ENCODE measurements at places on chromosomes 5 and 9.

DNA sequence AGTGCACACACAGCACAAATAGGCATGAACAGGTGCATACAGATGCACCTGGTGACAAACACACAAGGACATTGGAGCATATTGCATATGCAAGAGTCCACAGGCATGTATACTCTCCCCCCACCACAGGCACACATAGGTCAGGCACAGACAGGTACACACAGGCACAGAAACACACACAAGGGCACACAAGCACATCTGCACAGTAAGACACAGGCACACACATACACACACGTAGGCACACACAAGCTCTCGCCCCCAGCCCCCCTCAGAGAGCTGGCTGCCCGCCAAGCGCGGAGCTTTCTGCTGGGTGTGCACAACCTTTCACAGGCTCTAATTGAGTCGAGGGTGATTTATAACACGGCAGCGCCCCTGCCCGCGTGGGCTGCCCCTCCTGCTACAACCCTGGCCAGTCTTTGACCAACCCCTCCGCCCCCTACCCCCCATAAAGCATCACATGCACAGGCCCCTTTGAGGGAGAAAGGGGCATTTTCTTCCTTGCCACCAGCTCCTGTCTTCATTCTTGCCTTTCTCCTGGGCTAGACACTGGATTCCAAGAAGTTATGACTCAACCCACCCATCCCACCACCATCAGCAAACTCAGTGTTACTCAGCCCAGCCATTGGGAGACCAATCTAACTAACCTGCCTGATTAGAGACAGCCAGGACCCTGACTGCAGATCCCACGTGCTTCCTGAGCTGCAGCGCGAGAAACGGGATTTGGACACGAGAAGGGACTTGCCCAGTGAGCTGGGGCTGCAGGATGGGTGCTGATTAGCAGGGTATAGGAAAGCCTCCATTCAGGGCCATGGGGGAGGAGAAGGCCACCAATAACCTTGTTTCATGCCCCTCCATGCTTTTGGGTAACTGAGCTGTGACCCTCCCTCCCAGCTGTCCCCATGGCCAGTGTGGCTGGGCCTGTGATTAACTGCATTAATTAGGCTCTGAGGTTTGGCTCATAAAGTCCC is 42.8 kb upstream of the PSD2 start:
- peaks cover 16% of the 10 kb centered on the region for H3K4me1 ChIP-seq
- no peaks in the 10 kb centered on the region for H3K36me3 ChIP-seq
- peak; percentile 95 for DNase-seq
- H3K27ac ChIP-seq: no peak overlapping the region
- H3K4me3 ChIP-seq: no peak overlapping the region
- H3K27me3 ChIP-seq: peaks cover 26% of the 10 kb centered on the region

GRCh38 chr5:139908749-139909148 is 113.1 kb downstream of the PSD2 start:
- no peak for DNase-seq
- H3K4me3 ChIP-seq: no peak overlapping the region
- peaks cover 51% of the 10 kb centered on the region for H3K27me3 ChIP-seq
- no peak overlapping the region for H3K27ac ChIP-seq
- no peaks in the 10 kb centered on the region for H3K4me1 ChIP-seq

DNA sequence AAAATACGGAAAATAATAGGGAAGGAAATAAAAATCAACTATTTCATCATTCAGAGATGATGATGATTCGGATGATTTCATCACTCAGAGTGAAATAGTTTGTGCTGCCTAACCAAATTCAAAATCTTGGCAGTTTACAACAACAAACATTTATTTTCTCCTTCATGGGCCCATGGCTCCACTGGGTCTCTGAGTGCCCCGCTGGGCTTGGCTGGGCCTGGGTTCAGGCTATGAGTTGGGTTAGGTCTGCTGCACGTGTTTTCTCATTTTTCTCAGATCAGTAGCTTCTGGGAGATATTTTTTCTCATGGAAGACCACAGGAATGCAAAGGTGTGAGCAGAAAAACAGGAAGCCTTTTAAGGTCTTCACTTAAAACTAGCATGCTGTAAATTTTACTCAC is 24.0 kb upstream of the F2RL1 start:
- no peaks in the 10 kb centered on the region for H3K27me3 ChIP-seq
- DNase-seq: no peak
- no peaks in the 10 kb centered on the region for H3K36me3 ChIP-seq
- no peak overlapping the region for H3K4me3 ChIP-seq
- peaks cover 20% of the 10 kb centered on the region for H3K4me1 ChIP-seq
- peak overlapping the region; percentile 63 for H3K27ac ChIP-seq

GRCh38 chr5:172971482-172971881 is 12.1 kb upstream of the ATP6V0E1 start:
- H3K4me3 ChIP-seq: no peak overlapping the region
- no peak overlapping the region for H3K27ac ChIP-seq
- H3K36me3 ChIP-seq: peaks cover 25% of the 10 kb centered on the region
- H3K27me3 ChIP-seq: no peaks in the 10 kb centered on the region
- peaks cover 19% of the 10 kb centered on the region for H3K4me1 ChIP-seq

GRCh38 chr5:114325541-114325940 is 36.3 kb upstream of the KCNN2 start:
- no peaks in the 10 kb centered on the region for H3K36me3 ChIP-seq
- DNase-seq: no peak
- H3K27ac ChIP-seq: no peak overlapping the region
- H3K27me3 ChIP-seq: no peaks in the 10 kb centered on the region
- no peak overlapping the region for H3K4me3 ChIP-seq
- H3K4me1 ChIP-seq: no peaks in the 10 kb centered on the region

GRCh38 chr5:126805063-126805462 is 28.1 kb downstream of the LMNB1 start:
- peak overlapping the region; percentile 52 for H3K27ac ChIP-seq
- DNase-seq: peak; percentile 63
- H3K4me3 ChIP-seq: no peak overlapping the region
- peaks cover 24% of the 10 kb centered on the region for H3K4me1 ChIP-seq
- H3K36me3 ChIP-seq: peaks cover 7% of the 10 kb centered on the region

GRCh38 chr9:7946458-7946857 is 146.9 kb upstream of the DMAC1 start:
- no peak for DNase-seq
- H3K4me1 ChIP-seq: no peaks in the 10 kb centered on the region

- H3K27me3 ChIP-seq: no peaks in the 10 kb centered on the region
- no peaks in the 10 kb centered on the region for H3K4me1 ChIP-seq
- DNase-seq: no peak
- no peak overlapping the region for H3K4me3 ChIP-seq
- no peaks in the 10 kb centered on the region for H3K36me3 ChIP-seq
These were observed 20.5 kb upstream of the RALGPS1 start for GRCh38 chr9:126894052-126894603.

- H3K27me3 ChIP-seq: no peaks in the 10 kb centered on the region
- no peaks in the 10 kb centered on the region for H3K36me3 ChIP-seq
These were observed 156.1 kb upstream of the SEMA6A start for GRCh38 chr5:116730706-116731105.

DNA sequence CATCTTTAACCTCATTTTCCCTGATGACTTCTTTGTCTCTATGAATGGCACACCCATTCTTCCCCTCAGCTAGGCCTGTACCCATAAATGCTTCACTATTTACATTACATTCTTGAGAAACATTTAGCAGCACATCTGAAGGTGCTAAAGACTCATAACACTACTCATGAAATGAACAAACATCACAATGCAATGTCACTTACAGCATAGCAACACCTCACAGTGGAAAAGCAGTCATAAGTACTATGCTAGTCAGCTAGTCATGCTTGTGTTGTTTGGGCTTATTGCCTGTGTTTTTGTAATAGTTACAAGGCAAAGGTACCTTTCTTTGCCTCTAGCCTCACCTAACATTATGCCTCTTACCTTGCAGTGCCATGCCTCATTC is 228.9 kb downstream of the KIAA0825 start:
- no peak for DNase-seq
- H3K36me3 ChIP-seq: no peaks in the 10 kb centered on the region
- H3K4me1 ChIP-seq: no peaks in the 10 kb centered on the region
- no peaks in the 10 kb centered on the region for H3K27me3 ChIP-seq
- H3K27ac ChIP-seq: no peak overlapping the region

DNA sequence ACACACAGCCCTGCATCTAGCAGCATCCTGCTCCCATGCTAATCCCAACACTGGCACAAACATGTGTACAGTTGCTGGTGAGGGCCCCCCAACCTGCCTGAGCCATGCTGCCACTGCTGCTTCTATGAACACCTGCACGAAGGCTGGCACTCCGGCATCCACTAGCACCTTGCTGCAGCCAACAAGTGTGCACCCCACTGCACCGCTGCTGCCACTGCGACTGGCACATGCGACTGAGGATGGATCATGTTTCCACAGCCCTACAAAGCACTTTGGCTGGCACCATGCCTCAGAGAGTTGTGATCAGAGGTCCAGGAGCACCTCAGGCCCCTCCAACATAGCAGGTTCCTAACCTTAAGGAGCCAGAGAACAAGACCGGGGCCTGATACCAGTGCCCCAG is 7.8 kb upstream of the PDCD1LG2 start:
- no peak for DNase-seq
- no peak overlapping the region for H3K4me3 ChIP-seq
- H3K27ac ChIP-seq: no peak overlapping the region
- H3K4me1 ChIP-seq: peaks cover 15% of the 10 kb centered on the region
- H3K36me3 ChIP-seq: no peaks in the 10 kb centered on the region

- no peak for DNase-seq
- H3K27ac ChIP-seq: no peak overlapping the region
- H3K4me1 ChIP-seq: peaks cover under 1% of the 10 kb centered on the region
- H3K4me3 ChIP-seq: no peak overlapping the region
- peaks cover 42% of the 10 kb centered on the region for H3K36me3 ChIP-seq
These were observed 984 bp upstream of the DOK3 start for GRCh38 chr5:177510567-177511053.

- no peak overlapping the region for H3K4me3 ChIP-seq
- H3K4me1 ChIP-seq: no peaks in the 10 kb centered on the region
- H3K27ac ChIP-seq: no peak overlapping the region
- DNase-seq: no peak
- H3K27me3 ChIP-seq: no peaks in the 10 kb centered on the region
- H3K36me3 ChIP-seq: no peaks in the 10 kb centered on the region
These were observed 632.9 kb upstream of the TLE4 start for GRCh38 chr9:78938821-78939220.

GRCh38 chr5:87388129-87388528 is 24.6 kb downstream of the CCNH start:
- no peak for DNase-seq
- peaks cover 91% of the 10 kb centered on the region for H3K36me3 ChIP-seq
- no peaks in the 10 kb centered on the region for H3K27me3 ChIP-seq
- no peak overlapping the region for H3K27ac ChIP-seq
- H3K4me1 ChIP-seq: peaks cover 29% of the 10 kb centered on the region

DNA sequence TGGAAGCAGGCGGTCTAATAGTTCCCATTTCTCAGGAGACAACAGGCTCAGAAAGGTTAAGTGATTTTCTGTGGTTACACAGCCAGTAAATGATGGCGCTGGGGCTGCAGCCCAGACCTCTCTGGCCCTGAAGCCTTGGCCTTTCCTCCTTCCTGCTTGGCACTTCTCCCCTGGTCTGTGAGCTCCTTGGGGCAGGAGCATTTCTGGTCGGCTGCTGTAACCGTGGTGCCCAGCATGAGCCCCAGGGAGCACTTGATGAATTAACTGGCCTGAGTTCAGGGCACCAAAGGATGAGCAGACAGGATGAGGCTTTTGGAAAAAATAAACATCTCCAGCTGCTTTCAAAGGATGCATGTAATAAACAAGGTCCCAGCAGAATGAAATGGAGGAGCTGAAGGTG is 30.2 kb downstream of the CDHR2 start:
- H3K4me3 ChIP-seq: no peak overlapping the region
- H3K4me1 ChIP-seq: no peaks in the 10 kb centered on the region
- H3K27me3 ChIP-seq: no peaks in the 10 kb centered on the region
- no peaks in the 10 kb centered on the region for H3K36me3 ChIP-seq
- no peak for DNase-seq
- no peak overlapping the region for H3K27ac ChIP-seq

DNA sequence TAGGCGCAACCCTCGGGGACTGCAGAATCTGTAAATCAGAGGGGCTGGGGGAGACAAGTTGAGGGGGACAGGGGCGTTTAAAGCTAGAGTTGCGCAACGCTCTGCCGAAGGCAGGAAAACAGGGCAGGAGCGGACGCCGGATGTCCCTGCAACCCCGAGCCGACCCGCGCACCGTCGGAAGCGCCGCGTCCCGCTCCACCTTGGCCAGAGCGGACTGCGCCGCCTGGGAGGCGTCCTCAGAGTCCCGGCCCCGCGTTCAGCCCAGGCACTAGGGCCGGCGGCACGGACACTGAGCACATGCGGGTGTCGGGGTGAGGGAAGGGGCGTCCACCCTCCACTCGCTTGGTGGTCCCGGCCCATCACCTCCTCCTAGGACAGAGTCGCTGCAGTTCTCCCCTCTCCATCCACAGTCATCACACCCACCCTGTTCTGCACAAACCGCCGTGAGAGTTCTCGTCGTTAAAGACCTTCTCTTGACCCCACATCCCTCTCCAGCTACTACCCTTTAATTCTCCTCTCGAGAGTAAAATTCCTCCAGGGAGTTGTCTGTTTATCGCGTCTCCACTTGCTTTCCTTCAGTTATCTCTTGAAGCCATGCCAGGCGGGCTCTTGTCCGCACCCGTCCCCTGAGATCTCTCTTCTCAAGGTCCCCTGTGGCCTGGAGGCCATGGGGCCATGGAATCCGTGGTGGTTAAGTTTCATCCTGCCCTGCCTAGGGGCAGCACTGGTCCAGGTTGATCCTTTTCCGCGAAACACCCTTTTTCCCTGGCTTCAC is 796 bp upstream of the PDLIM7 start:
- peaks cover 46% of the 10 kb centered on the region for H3K4me1 ChIP-seq
- H3K4me3 ChIP-seq: peak overlapping the region; percentile 91
- H3K36me3 ChIP-seq: peaks cover 21% of the 10 kb centered on the region
- peak; percentile 89 for DNase-seq

- no peak overlapping the region for H3K27ac ChIP-seq
- H3K36me3 ChIP-seq: no peaks in the 10 kb centered on the region
- no peak for DNase-seq
- no peak overlapping the region for H3K4me3 ChIP-seq
- no peaks in the 10 kb centered on the region for H3K4me1 ChIP-seq
- H3K27me3 ChIP-seq: no peaks in the 10 kb centered on the region
These were observed 29.4 kb downstream of the NUTM2F start for GRCh38 chr9:94298949-94299599.

DNA sequence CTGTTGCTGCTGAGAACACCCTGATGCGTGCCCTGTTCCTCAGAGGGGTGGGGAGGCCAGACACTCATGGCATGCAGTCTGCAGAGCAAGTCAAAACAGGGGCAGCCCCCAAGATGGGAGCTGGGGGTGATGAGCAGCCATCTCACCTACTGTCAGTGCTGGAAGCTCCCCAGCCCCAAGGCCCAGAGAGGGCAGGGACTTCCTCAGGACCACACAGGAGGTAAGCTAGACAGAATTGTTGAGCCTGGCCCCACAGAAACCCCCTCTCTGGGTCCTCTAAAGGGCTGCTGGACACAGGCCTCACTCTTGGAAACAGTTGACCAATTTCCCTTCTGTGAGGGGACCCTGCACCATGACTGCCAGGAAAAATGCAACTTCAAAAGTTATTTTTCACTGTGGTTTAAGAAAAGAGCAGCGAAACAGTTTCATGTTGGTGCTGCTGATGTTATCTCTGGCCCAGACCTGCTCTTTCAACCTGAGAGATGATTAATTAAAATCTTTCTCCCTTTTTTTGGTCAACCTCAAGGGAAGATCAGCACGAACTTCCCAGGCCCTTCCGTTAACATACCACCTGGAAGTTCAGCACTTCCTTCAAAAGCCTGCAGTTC is 9.6 kb downstream of the CSF2 start:
- H3K27me3 ChIP-seq: no peaks in the 10 kb centered on the region
- H3K27ac ChIP-seq: no peak overlapping the region
- no peaks in the 10 kb centered on the region for H3K36me3 ChIP-seq
- H3K4me3 ChIP-seq: no peak overlapping the region
